ENCODE measurements at places on chromosomes 3 and 15.

- DNase-seq, result no peak
Observed at GRCh38 chr15:63340878-63341277, 40.8 kb downstream of the CA12 start.

DNA sequence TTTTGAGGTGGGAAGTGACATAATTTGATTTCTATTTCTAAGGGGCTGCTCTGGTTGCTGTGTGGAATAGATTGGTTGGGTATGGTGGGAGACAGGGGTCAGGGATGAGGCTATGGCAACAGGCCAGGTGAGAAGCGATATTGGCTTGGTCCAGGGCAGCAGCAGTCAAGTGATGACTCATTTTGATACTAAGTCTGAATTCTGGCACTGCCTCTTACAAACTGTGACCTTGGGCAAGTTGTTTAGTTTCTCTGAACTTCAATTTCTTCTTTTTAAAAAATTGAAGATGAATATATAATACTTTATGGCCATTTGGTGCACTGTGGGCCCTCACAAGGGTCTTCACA, 40.4 kb upstream of the CLSTN2 start:
- no peak for DNase-seq

- DNase-seq, result no peak
Observed at GRCh38 chr3:65623362-65623761, 415.4 kb downstream of the MAGI1 start.

DNA sequence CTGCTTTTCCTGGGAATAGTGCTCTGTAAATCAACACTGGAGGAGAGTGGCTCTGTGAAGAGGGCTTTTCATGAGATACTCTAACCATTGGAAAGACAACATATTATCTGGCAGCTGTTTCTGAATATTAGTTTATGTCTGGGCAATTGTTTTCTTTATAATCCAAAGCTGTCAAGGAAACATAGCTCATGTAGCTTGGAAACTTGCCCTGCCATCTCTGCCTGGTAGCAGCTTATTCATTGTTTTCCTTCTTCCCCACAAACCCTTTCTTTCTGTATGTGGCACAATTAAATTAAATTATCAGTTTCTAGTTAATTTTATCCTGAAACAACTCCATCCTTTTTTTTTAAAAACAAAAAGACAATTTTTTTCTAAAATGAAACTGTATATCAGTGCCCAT, 160.0 kb downstream of the EDEM1 start:
- DNase-seq, result no peak

DNA sequence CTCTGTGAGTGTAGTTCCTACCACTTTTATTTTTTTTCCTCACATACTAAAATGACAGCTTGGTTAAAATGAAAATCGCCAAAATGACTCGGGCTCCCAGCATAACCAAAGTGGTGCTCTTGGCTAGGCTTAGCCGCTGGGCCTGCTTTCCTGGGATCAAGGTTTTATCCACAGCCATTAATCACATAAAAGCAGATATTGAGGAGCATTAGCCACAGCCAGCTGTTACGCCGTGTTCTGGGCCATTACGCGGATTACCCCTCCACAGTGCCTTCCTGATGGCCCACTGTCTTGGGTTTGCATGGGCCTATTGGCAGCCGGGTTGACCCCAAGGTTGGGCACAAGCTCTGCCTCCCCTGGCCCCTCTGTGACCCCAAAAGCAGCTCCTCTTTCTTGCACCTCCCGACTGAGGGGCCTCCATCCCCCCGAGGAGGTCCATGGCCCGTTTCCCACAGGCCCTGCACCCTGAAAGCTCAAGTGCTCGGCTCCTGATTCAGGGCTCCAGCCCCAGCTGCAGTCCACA, 30.4 kb upstream of the TRPM1 start:
- no peak for DNase-seq

DNA sequence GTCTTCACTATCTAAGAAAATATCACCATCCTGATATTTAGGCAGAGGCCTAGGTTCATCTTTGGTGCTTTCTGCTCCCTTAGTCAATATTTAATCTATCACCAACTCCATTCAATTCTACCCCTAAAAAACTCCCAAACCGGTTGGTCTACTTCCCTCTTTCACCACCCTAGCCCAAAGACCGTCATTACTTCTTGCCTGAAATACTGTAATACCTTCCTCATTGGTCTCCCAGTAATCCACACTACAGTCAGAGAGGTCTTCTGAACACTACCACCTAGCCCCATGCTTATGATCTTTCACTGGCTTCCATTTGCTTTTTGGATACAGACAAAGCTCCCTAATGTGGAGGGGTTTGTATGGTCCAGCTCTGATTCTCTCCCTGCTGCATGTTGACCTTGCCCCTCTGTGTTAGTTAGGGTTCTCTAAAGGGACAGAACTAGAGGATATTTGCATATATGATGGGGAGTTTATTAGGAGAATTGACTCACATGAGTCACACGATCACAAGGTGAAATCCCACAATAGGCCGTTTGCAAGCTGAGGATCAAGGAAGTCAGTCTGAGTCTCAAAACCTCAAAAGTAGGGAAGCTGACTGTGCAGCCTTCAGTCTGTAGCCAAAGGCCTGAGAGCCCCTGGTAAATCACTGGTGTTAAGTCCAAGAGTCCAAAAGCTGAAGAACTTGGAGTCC, 36.4 kb upstream of the ATP2C1 start:
- DNase-seq, result no peak

DNA sequence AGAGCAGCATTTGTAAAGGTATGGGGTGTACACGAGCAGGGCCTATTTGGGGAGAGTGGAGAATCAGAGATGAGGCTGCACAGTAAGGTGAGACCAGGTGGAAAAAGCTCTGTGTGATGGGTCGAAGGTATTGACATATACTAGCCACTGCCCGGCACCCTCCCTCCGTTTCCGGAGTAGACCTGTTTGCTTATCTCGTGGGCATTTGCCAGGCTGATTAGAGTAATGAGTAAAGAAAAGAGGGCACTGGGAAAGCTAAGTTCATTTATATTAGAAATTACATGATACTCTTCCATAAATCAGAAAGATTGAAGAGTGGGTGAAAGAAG, 46.2 kb upstream of the ATG7 start:
- no peak for DNase-seq

GRCh38 chr3:14487086-14487485, 53.1 kb downstream of the GRIP2 start:
- DNase-seq, result no peak

- no peak for DNase-seq
Observed at GRCh38 chr3:10260211-10260701, 12.0 kb downstream of the TATDN2 start.

- DNase-seq, result no peak
Observed at GRCh38 chr3:38658841-38659240, 9.4 kb upstream of the SCN5A start.

DNA sequence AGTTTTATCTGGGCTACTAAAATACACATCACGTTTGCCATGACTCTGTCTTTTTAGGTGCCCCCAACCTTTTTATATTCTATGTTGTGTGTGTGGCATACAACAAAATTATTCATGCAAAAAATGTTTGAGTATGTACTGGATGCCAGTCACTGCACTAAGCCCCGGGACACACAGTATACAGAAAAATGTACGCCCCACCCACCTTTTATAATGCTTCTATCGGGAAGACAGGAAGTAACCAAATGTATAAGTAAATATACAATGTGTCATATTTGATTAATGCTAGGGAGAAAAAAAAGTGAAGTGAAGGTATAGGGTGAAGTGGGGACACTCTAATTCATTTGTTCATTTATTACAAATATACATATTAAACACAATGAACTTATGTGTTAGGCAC, 503.4 kb upstream of the MDFIC2 start:
- DNase-seq, result no peak

GRCh38 chr15:64864068-64864467, 22.4 kb downstream of the PLEKHO2 start:
- DNase-seq, result no peak

- DNase-seq, result no peak
Observed at GRCh38 chr3:71127844-71128243, 455.7 kb downstream of the FOXP1 start.

GRCh38 chr3:175479800-175480199, 620.7 kb downstream of the NAALADL2 start:
- no peak for DNase-seq

DNA sequence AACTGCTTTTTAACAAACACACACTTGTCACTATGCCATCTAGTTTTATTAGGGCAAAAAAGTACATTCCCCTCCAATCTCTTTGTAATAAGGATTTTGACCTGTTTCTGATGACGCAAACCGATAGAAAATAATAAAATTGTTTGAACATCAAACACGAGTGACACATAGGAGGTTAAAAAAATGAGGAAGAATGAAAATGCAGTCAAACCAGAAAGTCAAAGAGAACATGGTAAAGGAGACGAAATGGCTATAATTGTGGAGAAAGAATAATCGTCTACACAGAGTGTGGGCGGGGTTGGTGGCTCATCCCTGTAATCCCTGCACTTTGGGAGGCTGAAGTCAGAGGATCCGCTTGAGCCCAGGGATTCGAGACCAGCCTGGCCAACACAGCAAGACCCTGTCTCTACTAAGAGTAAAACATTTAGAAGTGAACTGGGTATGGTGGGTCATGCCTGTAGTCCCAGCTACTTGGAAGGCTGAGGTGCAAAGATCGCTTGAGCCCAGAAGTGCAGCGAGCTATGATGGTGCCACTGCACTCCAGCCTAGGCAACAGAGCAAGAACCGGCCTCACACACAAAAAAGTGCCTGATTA, 83.2 kb downstream of the MEIS2 start:
- no peak for DNase-seq

GRCh38 chr3:36943601-36944000, 1.3 kb downstream of the TRANK1 start:
- DNase-seq, result no peak

- DNase-seq, result no peak
Observed at GRCh38 chr15:80444680-80445251, 40.6 kb downstream of the ARNT2 start.

GRCh38 chr15:69926721-69927120, 171.0 kb downstream of the TLE3 start:
- DNase-seq, result no peak

- no peak for DNase-seq
Observed at GRCh38 chr15:64305261-64305660, 50.7 kb downstream of the CSNK1G1 start.

- DNase-seq, result no peak
Observed at GRCh38 chr3:11592445-11593298, 51.0 kb downstream of the VGLL4 start.

GRCh38 chr3:40366203-40367162, 20.5 kb upstream of the ENTPD3 start:
- no peak for DNase-seq

GRCh38 chr3:100737334-100737733, 28.0 kb downstream of the TFG start:
- no peak for DNase-seq

GRCh38 chr3:66476852-66477381, 23.9 kb downstream of the LRIG1 start:
- no peak for DNase-seq

GRCh38 chr3:39286771-39287170, 6.9 kb upstream of the CX3CR1 start:
- DNase-seq, result no peak

DNA sequence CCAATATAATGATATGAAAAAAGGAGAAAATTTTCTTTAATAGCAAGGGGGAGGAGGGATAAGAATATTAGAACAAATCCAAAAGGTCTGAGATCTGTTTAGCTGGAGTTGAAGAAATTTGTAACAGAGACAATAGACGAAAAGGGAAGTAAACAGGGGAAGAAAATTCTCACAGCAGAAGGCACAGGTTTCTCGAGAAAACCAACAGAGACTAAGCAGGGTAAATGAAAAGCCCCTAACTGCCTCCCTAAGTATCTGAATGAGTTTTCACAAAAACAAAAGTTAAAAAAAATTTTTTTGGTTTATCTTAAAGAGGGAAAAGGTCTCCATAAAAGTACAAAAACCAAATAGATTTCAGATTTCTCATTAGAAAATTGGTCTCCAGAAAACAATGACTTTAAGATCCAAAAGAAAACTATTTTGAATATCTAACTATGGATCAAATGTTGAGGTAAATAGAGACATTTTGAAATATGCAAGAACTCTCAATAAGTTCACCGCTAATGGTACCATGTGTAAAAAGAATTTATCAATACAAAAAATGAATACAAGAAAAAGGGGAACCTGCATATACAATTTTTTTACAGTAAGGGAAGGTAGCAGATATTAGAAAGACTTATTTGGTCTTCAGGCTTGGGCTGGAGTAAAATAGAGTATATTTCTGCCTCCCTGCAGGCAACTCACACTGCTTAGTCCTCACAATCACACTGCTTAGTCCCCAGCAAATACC, 23.9 kb upstream of the NEK10 start:
- DNase-seq, result no peak

DNA sequence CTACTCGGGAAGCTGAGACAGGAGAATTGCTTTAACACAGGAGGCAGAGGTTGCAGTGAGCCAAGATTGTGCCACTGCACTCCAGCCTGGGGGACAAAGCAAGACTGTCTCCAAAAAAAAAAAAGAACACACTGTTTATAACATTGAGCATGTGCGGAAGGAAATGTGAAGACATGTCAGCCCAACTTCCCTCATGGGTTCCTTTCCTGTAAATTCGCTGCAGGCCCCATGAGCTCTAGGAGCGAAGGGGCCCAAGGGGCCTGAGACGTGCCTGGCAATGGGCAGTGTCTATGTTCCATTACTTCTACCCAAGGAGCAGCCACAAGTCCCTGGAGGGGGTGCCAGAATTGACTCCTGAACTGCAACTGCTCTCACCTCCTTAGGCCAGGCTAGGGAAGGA, 3.2 kb downstream of the PFKFB4 start:
- no peak for DNase-seq

DNA sequence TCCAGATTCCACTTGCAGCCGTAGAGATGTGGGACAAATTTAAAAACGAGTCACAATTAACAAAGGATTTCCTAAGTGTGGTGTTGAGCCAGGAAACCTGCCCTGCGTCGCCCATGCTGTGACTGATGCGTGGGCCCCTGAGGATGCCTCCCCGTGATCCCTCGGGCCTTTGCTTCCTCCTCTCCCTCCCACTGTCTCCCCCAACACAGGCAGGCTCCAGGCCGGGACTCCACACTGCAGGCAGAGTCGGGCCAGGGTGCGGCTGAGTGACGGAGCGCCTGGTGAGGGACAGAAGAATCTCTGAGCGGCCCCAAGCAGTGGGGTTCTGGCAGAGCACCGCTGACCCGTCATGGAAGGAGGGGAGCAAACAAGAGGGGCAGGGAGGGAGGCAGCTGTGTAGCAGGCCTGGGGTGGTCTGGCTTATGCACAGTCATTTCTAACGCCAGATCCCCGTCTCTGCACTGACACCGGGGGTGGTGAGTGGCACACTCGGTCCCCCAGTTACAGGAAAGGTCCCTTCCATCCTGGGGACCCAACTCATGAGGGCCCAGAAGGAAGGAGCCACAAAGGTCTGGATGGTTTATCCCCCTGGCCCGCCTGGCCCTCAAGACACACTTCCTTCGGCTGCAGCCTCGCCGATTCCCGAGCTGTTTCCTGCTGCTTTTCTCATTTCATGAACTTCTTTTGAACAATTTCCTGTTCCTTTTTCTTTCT, 91.0 kb downstream of the XXYLT1 start:
- no peak for DNase-seq

GRCh38 chr3:143040261-143040879, 39.0 kb downstream of the U2SURP start:
- DNase-seq, result no peak

All from stimulated activated CD4-positive, alpha-beta T cell treated with anti-CD3 and anti-CD28 coated beads, Interleukin-4, amount 100 ng/mL, for 1 hour (primary cell).